ENCODE measurements at places on chromosomes 1 and 21. TPM values are rescaled to one million over a fixed set of nuclear protein-coding genes. Genes with fewer than 3 reads are reported as not detected.

The FMN2 gene
- polyA plus RNA-seq: 1.1 TPM

The SMIM34 gene
- polyA plus RNA-seq: 0.95 TPM

The LCE6A gene
- polyA plus RNA-seq: not detected

The CD84 gene
- polyA plus RNA-seq: 2.1 TPM

The NECTIN4 gene
- polyA plus RNA-seq: 7.9 TPM

The OR6N1 gene
- polyA plus RNA-seq: not detected

Measured in left lung (tissue), 14 donors.